ENCODE measurements at places on chromosomes 2 and 18.
A peak's percentile ranks its signal among the peaks of the same experiment; 100 is the strongest.

GRCh38 chr18:49023271-49023937, 72.6 kb upstream of the SMAD7 start:
- DNase-seq, result peak; percentile 35

DNA sequence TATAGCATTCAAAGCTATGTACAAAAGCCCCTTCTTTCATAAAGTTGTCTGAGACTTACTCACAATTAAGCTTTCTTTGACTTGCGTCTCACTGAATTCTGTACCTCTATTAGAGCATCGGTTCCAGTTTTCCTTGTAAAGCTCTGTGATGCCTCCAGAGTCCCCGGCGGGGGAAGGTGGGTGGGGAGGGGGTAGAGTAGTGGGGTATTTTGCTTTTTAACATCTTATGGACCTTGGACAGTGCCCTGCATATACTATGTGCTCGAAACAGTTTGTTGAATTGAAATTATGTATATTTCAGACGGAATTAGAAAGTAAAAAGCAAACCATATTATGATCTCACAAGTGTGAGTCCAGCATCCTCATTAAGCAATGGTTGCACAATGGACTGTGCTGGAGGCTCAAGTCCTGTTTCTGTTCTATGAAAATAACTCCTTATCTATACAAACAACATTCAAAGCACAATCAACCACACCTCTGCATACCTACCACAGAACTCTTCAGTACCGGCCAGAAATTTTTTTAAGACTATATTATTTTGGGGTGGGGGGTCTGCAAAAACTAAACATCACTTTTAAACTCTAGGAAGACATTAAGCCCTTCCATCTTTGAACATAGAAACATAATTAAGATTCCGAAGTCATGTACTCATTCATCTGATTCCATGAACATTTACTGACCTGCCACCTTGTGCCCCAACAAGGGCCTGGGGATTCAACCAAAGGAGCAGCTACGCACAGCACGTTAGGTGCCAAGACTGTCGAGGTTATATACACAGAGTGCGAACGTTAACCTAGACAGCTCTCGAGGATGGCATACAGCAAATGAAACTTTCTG, 908 bp downstream of the STAT1 start:
- DNase-seq, result no peak

DNA sequence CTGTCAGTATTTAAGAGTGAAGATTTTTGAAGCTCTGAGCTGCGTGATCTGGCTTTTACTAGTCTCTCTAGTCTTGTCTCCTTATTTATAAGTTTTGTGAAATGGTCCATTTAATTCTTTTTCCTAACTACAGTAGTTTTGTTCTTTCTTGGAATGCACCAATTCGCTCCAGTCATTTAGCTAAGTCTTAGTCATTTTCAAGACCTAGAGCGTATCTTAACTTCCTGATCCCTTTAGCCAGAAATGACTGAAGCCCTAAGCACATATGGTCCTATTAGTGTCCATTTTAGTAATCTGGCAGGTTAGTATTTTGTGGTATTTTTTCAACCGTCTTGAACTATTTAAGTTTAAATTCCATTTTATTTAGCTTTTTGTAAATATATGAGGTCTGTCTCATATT, 3.6 kb downstream of the BIRC6 start:
- no peak for DNase-seq

GRCh38 chr2:239329284-239329971, 71.4 kb downstream of the HDAC4 start:
- peak; percentile 69 for DNase-seq

- DNase-seq, result no peak
These were observed 13.5 kb upstream of the IL1RL1 start for GRCh38 chr2:102297891-102298290.

DNA sequence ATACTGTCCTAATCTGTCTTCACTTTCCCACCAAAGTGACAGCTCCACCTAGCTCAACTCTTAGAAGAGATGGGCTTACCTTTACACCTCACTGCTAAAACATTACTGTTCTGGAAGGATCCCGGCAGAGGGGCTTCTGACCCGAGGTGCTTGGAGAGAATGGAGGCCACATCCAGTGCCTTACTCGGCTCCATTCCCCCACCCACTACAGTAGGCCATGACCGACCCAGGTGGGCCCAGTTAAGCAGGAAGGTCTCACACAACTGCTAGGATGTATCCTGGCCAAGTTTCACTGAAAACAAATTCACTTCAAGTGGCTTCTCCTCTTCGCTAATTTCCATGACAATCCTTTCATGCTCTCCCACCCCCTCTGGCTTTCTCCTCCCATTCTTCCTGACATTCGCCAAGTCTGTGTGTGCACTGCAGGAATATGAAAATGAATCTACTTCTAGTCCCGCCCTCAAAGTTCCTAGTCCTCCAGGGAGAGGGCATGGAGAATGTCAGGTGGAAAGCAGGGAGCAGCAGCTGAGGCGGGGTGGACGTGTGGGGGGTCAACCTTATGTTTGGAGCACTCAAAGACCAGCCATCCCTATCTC, 11.8 kb downstream of the WIPF1 start:
- no peak for DNase-seq
